ENCODE measurements at places on chromosomes 13 and 19. TPM values are rescaled to one million over a fixed set of nuclear protein-coding genes. Genes with fewer than 3 reads are reported as not detected.

GPC6 gene
- 16.6 TPM for total RNA-seq

OR7C1 gene
- total RNA-seq = under 0.01 TPM

SLC25A15 gene
- 27.2 TPM for total RNA-seq

GZMM gene
- total RNA-seq = not detected

ZNF85 gene
- total RNA-seq = 2.2 TPM

ANGPTL8 gene
- total RNA-seq = not detected

DCLK1 gene
- 2.2 TPM for total RNA-seq

FCHO1 gene
- total RNA-seq = 4.7 TPM

C19orf85 gene
- not detected for total RNA-seq

FAM216B gene
- not detected for total RNA-seq

SIGLEC5 gene
- not detected for total RNA-seq

LILRB4 gene
- total RNA-seq = under 0.01 TPM

NLRP9 gene
- total RNA-seq = not detected

ZNF610 gene
- 2.2 TPM for total RNA-seq

SLC5A5 gene
- 0.21 TPM for total RNA-seq

ELL gene
- total RNA-seq = 9.8 TPM

IGFL1 gene
- not detected for total RNA-seq
